ENCODE measurements at places on chromosomes 4 and X.

GRCh38 chr4:15996773-15997172, 33.8 kb upstream of the FGFBP2 start:
- DNase-seq, result no peak

GRCh38 chrX:71466979-71467523, 65.9 kb upstream of the OGT start:
- DNase-seq, result no peak

- no peak for DNase-seq
Measured at GRCh38 chrX:112694062-112694461, 14.3 kb upstream of the LHFPL1 start.

GRCh38 chr4:124943938-124944337, 231.4 kb upstream of the ANKRD50 start:
- DNase-seq, result no peak

DNA sequence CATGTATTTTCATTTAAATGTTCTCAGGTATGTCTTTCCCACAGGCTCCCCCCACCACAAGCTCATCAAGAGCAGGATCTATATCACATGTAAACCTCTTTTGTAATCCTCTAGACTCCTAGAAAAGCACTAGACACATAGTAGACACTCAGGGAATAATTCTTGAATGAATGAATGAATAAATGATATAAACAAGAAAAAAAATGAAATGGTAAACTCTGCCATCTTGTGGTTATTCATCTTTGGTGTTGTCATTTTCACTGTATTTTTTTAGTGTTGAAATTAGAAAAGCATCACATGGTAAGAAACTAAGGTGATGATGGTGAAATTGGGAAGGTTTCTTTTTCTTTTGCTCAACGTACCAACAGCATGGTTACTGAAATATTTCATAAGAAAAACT, 34.2 kb upstream of the C1GALT1C1 start:
- DNase-seq, result no peak

DNA sequence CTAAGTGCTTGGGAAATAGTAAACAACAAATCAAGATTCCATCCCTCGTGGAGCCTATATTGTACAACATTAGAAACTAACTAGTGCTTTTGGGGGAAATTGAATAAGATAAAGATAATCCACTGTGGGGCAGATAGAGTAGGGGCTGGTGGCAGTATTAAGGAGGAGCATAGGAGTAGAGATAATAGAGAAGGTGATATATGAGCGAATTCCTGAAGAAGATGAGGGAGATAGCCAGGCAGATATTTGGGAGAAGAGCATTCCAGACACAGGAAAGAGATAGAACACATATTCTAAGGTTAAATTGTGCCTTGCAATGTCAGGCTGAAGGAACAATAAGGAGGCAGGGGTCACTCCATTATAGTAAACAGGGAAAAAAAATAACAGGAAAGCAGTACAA, 218.2 kb downstream of the GRID2 start:
- no peak for DNase-seq

DNA sequence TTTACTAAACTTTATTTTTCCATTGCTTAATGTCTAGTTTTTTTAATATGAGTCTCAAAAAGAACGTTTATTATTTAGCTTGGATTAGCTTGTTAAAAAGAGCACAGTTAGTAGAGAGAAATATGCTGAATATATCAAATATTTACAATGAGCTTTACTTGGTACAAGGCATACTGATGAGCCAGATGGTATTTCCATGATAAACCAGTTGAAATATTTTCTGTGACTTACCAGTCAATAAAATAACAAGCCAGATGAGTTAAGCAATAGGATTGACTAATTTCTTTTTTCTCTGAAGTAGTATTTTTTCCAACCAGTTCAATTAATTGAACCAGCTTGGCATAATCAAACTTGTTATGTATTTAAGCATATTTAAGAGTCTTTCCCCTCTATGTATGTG, 134.1 kb downstream of the KLHL34 start:
- DNase-seq, result no peak

DNA sequence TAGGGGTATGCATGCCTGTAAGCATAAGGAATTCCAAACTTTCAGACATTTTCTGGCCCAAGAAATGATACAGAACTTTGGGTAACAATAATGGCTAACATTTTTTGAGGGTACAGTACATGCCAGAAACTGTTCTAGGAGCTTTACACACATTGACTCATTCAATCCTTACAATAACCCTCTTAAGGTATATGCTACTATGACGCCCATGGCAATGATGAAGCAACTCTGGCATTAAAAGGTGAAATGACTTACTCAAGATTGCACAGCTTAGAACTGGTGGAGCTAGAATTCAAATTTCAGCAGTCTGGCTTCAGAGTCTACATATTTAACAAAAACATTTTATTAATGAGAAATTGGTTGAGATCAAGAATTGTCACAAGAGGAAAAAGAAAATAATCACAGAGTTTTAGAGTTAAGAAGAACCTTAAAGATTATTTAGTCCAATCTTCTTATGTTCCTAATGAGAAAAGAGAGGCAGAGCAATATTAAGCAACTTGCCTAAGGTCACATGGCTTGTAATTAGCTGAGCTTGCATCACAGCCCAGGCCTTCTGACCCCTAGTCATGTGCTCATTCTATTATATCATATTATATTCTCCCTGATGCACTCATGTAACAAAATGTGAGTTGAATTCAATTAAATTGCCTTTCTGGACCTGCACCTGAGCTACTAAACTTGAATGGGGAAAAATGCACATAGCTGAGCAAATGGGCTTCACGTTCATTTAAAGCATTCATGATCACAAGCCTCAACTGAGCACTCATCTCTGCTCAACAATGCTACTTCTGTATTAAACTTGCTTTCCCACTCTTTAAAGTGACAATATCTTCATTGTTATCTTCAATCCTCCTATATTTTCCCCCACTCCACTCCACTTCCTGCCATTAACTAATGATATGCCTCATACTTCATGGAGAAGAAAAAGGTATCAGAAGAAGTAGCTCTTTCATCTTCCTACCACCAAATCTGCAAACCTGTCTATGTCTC, 73.2 kb downstream of the ENOX2 start:
- no peak for DNase-seq

GRCh38 chr4:46954643-46955042, 38.7 kb downstream of the GABRA4 start:
- no peak for DNase-seq

DNA sequence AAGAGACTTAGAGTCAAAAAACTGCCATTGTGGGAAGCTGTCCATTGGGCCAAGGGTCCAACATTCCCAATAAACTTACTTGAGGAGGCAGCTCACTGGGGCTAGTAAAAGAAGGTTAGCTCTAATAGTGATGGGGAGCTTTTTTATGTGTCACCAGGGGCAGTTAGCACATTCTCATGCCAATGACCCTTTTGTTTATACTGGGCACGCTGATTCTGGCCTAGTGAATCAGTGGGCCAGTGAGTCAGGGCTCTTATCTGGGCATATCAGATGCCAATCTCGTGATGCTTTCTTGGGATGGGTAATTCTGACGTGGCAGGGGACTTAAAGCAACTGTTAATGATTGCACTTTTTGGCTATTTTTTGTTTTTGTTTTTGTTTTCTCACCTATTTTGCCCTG, 27.8 kb downstream of the TCEAL1 start:
- DNase-seq, result peak; percentile 56

DNA sequence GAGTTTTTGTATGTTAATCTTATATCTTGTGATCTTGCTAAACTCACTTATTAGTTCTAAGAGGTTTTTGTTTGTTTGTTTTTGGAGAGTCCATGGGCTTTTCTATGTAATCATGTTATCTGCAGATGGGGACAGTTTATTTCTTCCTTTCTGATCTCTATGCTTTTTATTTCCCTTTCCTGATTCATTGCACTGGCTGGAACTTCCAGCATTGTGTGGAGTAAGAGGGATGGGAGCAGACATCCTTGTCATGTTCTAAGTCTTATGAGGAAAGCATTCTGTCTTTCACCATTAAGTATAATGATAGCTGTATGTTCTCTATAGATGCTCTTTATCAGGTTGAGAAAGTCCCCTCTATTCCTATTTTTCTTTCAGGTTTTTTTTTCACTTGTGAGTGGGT, 90.6 kb upstream of the TBC1D9 start:
- DNase-seq, result no peak

DNA sequence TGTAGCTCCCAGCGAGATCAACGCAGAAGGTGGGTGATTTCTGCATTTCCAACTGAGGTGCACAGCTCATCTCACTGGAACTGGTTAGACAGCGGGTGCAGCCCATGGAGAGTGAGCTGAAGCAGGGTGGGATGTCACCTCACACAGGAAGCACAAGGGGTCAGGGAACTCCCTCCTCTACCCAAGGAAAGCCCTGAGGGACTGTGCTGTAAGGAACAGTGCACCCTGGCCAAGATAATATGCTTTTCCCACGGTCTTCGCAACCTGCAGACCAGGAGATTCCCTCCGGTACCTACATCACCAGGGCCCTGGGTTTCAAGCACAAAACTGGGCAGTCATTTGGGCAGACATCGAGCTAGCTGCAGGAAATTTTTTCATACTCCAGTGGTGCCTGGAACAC, 216.4 kb upstream of the TET2 start:
- DNase-seq, result no peak

- peak; percentile 61 for DNase-seq
Measured at GRCh38 chrX:133645977-133646718, 230.9 kb upstream of the GPC4 start.

GRCh38 chr4:124318292-124318691, 394.2 kb downstream of the ANKRD50 start:
- DNase-seq, result no peak

- DNase-seq, result no peak
Measured at GRCh38 chrX:27555514-27555913, 34.6 kb upstream of the DCAF8L2 start.

DNA sequence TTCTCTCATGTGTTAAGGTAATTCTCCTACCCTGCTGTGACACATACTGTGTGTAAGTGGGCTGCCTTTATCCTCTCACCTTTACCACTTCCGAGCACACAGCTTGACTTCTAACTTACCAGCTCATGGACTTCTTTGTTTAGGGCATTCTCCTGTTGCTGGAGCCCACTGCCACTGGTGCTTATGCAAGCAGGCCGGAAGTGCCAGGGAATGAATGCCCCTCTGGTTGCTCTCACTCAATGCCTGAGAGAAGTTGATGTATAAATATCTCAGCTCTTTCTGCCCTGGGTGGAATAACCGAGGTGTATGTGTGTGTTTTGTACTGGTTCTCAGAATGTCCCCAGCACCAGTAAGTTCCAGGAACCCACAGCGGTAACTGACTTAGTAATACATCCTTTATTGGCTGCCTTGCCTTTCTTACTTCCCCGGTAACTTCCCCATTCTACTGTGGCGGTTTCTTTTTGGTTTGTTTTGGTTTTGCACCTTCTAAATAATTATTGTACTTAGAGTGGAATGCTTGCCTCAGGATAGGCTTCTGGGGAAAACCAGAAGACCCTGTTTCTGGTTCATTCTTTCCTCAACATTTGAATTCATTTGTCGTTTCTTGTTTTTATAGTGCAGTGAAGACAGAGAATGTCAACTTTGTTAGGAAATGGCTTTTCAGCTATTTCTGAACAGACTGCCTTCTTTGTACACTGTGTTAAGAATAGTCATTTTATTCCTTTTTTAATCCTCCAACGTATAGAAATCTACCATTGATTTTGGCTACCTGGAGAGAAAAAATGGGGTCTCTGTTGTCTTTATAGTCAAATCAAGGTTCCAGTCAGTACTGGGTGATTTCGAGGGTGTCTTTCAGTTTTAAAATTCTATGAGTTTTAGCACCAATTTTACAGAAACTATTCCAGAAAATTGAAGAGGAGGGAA, 45.4 kb downstream of the CXorf58 start:
- DNase-seq, result no peak

DNA sequence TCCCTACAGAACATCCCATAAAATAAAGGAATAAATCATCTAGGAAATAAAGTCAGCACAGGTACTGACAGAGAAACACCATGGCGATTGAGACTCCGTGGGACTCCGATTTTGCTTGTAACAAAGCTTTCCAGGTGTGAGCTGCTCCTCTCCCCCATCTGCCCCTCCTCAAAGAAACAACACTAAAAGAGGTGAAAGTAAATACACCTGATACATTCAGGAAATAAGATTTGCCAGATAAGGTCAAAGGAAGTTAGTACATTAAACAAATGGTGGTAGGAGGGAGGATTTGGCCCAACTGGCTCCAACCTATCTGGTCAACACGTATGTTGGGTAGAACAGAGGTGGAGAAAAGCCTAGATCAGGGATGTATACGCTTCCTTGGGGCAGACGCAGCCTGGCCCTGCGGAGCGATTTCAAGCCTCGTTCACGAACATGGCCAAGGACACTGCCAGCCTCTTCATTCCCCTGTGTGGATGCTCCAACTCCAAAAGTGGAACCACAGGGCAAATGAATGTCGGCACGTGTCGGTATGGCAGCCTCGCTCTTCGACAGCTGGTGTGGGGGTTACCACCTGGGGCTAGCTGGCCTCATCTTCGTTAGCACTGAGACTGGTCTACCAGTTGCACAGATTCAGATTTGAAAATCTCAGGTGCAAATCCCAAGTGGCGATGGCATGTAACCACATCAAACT, 162.5 kb downstream of the AFAP1 start:
- no peak for DNase-seq

DNA sequence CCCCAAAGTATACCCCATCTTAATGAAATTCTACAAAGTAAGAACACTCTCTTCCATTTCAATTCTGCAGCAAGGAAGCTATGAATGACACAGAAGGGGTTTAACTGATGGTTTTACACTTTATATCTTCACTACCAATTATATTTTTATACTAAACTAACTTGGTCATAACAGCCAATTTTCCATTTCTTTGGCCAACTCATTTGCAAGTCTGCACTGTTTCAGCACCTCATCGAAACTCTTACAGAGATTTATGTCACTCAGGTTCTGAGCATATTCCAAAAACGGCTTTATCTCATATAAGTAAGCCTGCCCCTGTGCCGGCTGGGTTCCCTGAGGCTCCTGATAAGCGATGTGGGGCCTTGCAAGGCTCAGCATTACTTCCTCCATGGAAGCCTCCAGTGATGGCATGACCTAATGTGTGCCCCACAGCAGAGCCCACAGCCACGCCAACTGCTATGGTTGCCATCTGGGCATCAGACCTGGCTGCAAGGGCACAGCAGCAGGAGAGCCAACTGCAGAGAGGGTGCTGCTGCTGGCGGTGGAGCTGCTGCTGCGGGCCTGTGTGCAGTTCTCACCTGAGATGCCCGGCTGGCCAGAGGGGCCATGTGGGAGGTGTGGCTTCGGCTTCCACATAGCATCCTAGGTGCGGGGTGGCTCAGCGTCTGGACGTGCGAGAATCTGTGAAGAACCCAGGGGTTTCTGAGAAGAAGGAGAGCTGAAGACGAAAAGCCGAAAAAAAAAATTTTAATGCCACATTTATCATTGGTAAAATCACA, 13.4 kb upstream of the IBSP start:
- no peak for DNase-seq

GRCh38 chrX:154594491-154594890, 9.6 kb downstream of the CTAG1A start:
- no peak for DNase-seq

GRCh38 chrX:136585262-136585661, 53.2 kb downstream of the VGLL1 start:
- no peak for DNase-seq

- no peak for DNase-seq
Measured at GRCh38 chr4:8438743-8439142, 1.8 kb downstream of the ACOX3 start.

- DNase-seq, result no peak
Measured at GRCh38 chrX:10649265-10649664, 28.9 kb upstream of the MID1 start.

Measured in AG09309 (cell line).